ENCODE measurements at places on chromosomes 3 and 15. TPM values are rescaled to one million over a fixed set of nuclear protein-coding genes. Genes with fewer than 3 reads are reported as not detected.

DNA sequence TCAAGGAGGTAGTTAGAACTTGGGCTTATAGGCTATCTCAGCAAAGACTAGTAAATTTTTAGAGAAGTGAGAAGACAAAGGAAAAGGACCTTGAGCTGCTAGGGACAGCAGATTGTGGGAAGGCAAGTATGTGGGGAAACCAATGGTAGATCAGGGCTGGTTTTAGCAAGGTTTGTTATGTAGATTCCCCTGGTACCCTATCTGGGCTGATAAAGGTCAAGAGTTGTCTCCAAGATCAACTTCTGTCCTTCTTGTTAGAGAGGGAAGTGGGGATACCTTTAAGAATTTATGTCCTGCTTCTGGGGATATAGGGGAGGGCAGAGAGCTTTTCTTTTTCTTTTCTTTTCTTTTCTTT, 28.9 kb downstream of the KAT2B start:
- DNase-seq = no peak

The PLA2G4D gene
- not detected for total RNA-seq

- no peak for DNase-seq
Measured at GRCh38 chr3:30664884-30665283, 58.5 kb downstream of the TGFBR2 start.

- DNase-seq = no peak
Measured at GRCh38 chr3:72231439-72232196, 446.7 kb upstream of the PROK2 start.

The WDR49 gene
- total RNA-seq = not detected

The HESX1 gene
- 0.17 TPM for total RNA-seq

GRCh38 chr3:57135964-57136719, 29.0 kb downstream of the IL17RD start:
- no peak for DNase-seq

The GMNC gene
- total RNA-seq = 0.75 TPM

DNA sequence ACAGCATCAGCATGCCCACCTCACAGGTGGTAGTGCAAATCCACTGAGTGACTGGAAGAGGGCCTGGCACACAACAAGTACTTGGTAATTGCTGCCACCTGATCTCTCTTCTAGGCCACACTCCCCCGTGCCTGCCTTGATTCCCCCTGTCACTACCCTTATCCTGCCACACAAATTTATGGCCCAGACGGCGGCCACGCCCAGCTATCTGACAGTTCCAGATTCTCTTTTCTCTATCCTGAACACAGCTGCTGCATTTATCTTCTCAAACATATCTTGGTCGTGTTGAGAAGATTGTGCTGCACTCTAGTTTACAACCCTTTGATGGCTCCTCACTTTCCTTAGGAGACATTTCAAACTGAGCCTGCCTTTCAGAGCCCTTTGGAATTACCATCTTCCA, 585.2 kb downstream of the NTRK3 start:
- no peak for DNase-seq

GRCh38 chr15:78641749-78642275, 802 bp upstream of the CHRNB4 start:
- DNase-seq = no peak

- peak; percentile 62 for DNase-seq
Measured at GRCh38 chr3:122572940-122573412, 4.5 kb upstream of the PARP15 start.

DNA sequence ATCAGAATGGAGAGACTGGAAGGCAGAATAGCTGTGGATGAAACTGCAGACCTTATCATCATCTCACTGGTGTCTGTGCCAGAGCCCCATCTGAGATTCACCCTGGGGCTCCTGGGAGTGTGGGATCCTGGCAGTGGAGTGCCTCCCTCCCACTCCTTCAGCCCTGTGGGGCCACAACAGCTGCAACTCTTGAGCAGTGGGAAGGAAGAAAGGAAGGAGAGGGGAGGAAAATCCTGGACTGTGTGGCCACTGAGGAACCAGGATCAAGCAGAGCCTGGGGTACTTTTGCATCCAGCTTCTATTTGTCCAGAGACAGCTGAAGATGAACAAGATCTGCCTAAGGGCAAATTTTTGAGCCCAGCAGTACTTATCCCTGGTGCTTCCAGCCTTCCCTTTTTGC, 13.1 kb upstream of the ALDH1A2 start:
- peak; percentile 24 for DNase-seq

- no peak for DNase-seq
Measured at GRCh38 chr3:87486115-87486514, 209.7 kb upstream of the POU1F1 start.

The KCNMB3 gene
- 0.63 TPM for total RNA-seq

The TTLL13 gene
- not detected for total RNA-seq

DNA sequence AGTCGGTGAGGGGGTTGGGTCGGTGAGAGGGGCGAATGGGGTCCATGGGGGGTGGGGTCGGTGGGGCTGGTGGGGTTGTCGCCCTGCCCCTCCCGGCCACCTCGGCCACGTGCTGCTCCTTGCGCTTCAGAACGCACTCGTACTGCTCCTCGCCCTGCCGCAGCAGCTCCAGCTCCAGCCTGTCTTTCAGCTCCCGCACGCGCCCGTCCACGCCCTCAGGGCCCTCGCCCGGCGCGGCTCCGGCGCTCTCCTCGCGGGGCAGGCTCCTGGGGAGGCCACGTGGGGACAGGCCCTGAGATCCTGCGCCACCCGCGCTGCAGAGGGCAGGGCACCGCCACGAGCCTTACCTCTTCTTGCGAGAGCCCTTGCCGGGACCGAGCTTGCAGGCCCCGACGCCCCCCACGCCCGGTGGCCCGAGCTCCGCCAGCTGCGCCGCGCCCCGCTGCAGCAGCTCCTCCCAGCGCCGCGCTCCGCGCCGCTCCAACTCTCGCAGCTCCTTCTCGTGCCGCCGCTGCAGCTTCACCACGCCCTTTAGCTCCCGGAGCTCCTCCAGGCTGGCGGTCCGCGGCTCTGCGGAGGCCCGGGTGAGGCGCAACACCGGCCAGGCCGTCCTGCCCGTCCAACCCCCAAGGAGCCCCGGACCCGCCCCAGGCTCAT, 8.2 kb upstream of the ANKRD63 start:
- peak; percentile 38 for DNase-seq

- peak; percentile 89 for DNase-seq
Measured at GRCh38 chr3:189324538-189325138, 152.9 kb downstream of the TPRG1 start.

Measured in LHCN-M2 (cell line).